NCI-H2081 treated with DMSO at 0.1 percent for 48 hours (cell line): ENCODE measurements at places on chromosomes 1 and 21.

DNA sequence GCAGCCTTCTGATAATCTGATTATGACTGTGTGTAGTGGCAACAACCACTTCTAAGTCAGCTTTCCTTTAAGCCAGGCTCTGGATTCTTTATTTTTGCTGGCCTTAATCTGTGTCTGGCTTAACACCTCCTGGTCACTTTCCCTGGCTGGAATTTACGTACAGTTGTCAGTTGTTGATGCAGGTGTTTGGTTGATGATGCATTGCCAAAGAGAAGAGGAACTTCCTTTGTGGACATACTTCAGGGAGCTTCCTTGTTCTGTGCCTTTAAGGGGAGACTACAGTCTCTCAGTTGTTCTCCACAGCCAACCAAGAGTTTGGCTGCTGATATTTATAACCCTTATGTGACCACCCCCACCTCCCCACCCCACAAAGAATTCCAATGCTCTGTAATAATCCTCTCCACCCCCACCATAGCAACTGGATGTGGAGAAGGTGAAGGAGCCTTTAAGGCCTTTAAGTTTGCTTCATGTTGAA lies 96.0 kb upstream of the BMP8A start:
- no peak for DNase-seq

GRCh38 chr1:235018720-235019444 lies 109.8 kb downstream of the TOMM20 start:
- DNase-seq: no peak

GRCh38 chr21:40177979-40178378 lies 310.7 kb downstream of the PCP4 start:
- DNase-seq: peak; percentile 9

DNA sequence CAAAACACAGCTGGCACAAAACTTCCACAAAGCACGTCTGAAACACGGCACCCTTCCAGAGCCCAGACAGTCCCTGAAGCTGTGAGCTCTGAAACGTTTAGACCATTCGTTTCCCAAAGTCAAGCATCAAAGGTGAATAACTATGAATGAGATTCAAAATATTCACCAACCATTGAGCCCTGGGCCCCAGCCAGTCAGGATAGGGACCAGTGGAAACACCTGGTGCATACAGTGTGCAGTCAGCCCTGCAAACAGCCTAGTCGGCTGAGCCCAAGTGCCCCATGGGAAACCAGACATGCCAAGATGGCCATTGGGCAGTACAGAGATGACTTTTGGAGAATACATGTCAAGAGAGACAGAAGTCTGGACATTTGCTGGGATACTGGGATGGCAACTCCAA lies 90.4 kb upstream of the EDN2 start:
- no peak for DNase-seq

DNA sequence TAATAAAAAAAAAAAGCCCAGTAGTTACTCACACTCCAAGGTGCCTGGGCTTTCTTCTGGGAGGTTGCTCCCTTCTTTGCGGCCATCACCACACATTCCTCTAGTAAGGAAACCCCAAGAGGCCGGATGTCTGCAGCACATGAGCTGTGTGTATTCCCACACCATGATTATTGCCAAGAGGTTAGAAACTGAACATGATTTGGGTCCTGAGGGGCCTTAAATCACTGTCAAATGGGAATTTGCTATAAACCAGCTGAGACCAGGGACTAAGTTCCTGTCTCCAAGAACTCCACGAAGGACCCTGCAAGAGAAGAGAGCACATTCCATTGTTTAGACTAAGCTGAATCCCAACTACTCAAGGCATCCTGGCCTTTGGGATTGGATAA lies 85.3 kb upstream of the SSX2IP start:
- DNase-seq: no peak

DNA sequence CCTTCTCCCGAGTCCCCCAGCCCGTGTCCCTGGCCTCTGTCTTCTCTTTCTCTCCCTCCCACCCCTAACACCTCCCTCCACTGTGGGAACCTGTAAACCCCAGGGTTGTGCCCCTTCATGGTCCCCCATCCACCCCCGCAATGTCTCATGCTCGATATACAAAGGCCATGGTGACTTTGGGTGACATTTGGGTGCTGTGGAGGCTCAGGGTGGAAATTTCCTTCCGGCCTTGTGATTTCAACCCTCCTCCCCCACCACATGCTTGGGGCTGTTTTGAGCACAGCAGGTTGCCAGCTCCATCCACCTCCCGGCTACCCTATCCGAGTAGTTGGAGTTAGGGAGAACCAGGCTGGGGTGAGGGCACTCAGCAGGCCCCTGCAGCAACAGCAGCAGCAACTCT lies 25.7 kb upstream of the VPS13D start:
- DNase-seq: no peak

DNA sequence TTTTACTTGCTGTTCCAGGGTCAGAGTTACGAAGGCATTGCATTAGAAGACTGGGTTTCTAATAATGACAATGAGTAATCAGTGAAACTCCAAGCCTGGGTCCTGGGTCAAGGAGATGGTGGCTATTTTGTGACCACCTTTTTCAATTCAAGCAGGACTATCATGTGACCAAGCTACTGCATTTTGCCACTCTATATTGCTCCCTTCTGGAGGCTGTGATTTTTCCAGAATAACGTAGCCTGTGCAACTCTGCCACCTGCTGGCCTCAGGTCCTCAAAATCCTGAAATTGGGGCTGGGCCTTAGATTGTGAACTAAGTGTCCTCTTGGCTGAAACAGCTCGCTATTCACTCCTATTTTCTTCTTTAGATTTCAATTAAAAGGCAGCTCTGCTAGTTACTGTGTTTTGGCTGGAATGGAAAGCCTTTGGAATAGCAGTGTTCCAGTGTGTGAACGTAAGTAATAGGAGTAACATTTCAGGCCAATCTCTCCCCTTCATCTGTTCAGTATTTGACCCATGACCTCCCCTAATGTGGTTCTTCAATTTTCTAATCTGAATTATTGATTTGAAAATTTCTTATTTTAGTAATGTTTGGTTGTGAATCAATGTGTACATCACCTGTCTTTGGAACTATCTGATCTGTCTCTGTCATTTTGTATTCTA lies 52.9 kb upstream of the CD46 start:
- DNase-seq: peak; percentile 18

GRCh38 chr1:152024223-152024622 lies 12.6 kb downstream of the S100A11 start:
- DNase-seq: no peak

GRCh38 chr1:20192364-20192763 lies 6.0 kb upstream of the PLA2G2C start:
- DNase-seq: no peak

DNA sequence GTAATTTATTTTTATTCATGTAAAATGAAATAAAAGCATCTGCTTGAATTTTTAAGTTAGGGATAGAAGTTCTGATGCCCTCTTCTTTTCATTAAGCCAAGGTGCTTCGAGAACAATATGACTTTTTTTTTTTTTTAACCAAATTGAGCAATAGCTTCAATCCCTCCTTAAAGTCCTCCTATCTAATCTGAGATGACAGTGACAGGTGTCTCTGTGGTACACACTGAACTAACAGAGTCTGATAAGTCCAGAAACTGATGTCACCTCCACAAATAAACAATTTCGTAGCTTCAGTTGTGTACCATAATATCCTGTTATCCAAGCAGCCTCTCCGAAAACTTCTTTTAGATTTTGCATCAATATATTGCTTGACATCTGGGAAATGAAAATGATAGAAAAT lies 23.8 kb downstream of the MAP3K7CL start:
- no peak for DNase-seq

DNA sequence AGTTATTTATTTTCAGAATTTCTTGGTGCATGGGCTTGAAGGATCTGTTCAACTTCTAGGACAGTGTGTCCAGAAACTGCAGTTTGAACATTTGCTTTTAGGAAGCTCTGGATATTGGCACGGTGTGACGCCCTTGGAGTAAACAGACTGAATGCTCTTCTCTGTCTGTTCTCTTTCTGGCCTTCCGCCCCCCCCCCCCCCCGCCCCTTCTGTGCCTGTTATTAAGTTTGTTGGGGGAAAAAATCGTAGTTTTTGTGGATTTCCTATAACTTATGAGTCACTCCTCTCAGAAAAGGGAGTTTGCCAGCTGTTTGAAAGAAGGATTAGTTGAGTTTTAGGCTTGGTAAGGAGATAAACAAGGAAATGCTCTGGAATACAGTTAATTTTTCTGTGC lies 1.2 kb downstream of the KCTD3 start:
- no peak for DNase-seq

GRCh38 chr1:82632155-82632554 lies 831.4 kb downstream of the ADGRL2 start:
- no peak for DNase-seq

DNA sequence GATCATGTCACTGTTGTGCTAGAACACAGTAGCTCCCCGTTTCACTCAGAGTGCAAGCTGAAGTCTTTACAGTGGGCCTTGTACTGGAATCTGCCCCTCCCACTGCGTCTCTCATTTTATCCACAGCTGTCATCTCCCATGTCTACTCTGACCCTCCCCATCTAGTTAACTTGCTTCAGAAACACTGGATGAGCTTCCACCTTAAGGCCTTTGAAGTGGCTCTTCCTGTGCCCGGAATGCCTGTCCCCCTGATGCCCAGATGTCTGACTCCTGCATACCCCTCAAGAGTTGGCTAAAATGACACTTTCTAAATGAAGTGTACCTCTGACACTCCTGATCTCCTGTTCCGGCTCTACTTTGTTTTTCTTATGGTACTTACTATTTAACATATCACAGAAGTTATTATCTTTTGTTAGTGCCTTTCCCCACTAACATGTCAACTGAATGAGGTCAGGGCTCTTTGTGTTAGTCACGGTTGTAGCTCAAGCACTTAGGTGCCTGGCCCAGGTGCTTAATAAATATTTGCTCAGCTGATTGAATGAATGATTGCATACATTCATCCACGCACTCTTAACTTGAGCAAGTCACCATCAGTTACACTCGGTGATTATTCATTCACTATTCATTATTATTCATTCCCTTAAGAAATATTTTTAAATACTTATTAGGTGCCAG lies 13.3 kb downstream of the ARV1 start:
- no peak for DNase-seq

GRCh38 chr21:46399686-46400085 lies 59.0 kb upstream of the DIP2A start:
- no peak for DNase-seq

- DNase-seq: no peak
Measured at GRCh38 chr1:150564051-150564991, 15.1 kb downstream of the MCL1 start.

DNA sequence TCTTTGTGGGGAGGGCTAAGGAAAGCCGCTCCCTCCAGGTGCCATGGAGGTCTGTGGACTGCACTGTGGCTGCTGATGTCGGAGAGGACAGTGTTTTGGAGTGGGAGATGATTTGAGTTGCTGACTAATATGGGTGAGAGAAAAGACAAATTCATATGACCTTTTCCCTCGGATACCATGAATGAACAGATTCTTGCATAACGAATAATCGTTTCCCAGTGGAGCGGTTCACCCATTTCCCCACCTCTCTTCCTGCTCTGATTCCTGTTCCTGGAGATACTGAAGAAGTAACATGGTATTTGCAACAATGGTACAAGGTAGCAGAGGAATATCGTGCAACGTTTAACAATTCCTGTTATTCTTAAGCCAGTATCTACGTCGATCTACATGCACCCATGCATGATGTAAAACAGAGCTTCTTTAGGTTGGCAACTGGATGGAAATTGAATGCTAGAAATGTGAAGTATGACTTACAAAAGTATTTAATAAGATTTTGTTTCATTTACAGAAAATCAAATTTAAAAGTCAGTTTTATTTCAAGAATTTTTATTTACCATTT lies 227.1 kb downstream of the TOMM20 start:
- DNase-seq: no peak

- no peak for DNase-seq
Measured at GRCh38 chr1:46188295-46189030, 9.8 kb downstream of the POMGNT1 start.

DNA sequence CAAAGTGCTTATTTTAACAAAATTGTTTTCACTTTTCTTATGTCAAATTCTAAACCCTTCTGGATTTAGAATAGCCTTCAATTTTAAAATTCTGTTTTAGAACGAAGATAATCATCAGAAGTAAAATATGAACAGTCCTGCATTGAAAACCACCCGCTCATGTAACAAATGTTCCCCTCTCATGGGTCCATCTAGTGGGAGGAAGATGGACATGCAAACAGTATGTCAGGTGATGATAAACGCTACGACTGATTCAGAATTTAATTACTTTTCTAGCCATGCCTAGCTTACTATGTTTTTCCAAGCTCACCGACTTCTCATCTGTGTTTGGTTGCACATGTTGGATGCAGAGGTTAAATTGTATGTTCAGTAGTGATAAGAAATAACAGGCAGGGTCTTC lies 23.5 kb downstream of the SOD1 start:
- no peak for DNase-seq

DNA sequence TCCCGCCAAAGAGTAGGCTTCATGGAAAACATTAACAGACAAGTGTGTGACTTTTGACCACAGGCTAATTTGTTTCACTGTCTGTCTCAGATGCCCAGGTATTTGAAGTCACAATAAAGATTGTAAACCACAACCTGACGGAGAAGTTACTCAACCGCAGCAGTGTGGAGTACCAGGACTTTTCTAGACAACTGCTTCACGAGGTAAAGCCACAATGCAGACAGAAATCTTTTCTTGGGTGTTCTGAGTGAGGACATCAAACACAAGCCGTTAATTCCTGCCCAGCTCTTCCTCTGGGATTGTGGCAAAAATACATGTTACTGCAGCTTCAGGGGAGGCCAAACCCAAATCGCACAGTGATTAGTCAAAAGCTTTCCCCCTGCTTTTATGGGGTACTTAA lies 31.0 kb downstream of the UMODL1 start:
- DNase-seq: no peak

DNA sequence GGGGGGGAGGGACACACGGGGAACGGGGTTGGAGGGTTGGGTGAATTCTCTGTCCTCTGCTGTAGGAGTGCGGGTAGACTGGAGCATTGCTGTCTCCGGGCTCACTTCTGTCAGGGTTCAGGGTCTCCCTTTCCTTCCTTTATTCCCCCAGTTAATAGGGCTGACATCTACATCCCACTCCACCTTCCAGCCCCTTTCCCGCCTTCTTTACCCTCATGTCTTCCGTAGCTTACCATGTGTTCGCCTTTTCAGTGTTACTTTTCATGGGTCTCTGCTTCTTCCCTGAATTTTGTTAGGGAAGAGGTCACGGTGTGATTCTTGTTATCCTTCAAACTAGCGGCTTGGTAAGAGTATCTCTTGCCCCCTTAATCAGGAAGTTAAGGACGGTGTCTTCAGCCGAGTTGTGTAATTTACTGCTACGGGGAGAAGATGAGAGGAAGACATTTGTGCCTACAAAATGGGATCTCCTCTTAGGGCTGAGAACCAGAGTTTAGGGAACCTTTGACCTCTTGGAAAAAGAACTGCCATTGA lies 917 bp downstream of the RAP1A start:
- no peak for DNase-seq

DNA sequence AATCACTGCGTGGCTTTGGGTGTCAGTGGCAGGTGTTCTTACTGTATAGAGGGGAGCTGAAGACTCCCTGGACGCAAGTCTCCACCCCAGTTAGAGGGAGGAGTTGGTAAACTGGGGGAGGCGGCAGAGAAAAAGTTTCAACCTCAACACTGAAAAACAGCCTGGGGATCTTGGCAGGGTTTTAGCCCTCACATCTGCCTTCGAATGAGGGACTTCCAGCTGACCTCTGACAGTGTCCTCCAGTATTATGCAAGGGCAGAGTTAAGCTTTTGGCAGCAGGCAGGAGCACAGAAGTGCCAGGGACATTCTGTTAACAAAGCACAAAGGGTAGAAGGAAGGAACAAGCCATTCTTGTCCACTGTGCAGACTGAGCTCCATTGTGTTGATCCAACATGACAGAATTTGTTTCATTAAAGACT lies 41.2 kb upstream of the RAB4A start:
- no peak for DNase-seq

GRCh38 chr1:230537456-230537855 lies 104.8 kb upstream of the COG2 start:
- no peak for DNase-seq
